Esophagus squamous epithelium (tissue), 5 donors: ENCODE measurements at places on chromosomes 16 and 17.

GRCh38 chr16:62100651-62101050 is 64.4 kb upstream of the CDH8 start:
- H3K27ac ChIP-seq = no peak overlapping the region
- H3K36me3 ChIP-seq = no peaks in the 10 kb centered on the region
- H3K27me3 ChIP-seq = no peaks in the 10 kb centered on the region
- no peak for DNase-seq
- H3K4me1 ChIP-seq = no peaks in the 10 kb centered on the region

DNA sequence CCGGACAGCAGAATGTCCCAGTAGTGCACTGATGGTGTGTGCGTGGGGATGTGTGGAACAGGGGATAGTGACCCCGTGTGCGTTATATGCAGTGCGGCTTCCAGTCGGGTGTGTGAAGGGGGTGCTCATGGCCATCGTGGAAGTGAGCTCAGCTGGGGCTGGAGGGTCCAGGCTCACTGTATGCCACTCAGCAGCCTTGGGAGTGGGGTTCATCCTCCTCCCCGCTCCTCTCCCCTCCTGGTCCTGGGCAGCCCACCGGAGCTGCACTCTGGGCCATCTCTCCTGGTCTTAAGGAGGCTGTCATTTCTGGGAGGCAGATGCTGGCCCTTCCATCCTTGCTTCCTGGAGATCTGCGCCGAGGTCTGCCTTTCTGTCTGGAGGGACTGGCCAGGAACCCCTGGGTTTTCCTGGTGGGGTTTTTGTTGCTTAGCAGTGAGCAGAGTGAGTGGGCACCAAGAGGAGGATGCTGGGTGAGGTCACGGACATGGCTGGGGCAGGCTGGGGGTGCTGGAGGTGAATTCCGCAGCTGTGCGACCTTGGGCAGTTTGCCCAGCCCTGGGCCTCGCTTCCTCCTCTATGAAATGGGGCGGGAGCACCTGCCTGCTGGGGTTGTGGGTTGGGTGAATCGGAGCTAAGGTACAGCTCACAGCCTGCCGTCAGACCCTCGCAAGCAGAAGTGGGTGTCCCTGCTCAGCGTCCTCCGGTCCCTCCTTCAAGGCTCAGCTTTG is 164.1 kb downstream of the SEC14L1 start:
- peaks cover 11% of the 10 kb centered on the region for H3K36me3 ChIP-seq
- H3K4me1 ChIP-seq = peaks cover 7% of the 10 kb centered on the region
- H3K27ac ChIP-seq = no peak overlapping the region
- H3K27me3 ChIP-seq = peaks cover 7% of the 10 kb centered on the region
- H3K4me3 ChIP-seq = no peak overlapping the region

DNA sequence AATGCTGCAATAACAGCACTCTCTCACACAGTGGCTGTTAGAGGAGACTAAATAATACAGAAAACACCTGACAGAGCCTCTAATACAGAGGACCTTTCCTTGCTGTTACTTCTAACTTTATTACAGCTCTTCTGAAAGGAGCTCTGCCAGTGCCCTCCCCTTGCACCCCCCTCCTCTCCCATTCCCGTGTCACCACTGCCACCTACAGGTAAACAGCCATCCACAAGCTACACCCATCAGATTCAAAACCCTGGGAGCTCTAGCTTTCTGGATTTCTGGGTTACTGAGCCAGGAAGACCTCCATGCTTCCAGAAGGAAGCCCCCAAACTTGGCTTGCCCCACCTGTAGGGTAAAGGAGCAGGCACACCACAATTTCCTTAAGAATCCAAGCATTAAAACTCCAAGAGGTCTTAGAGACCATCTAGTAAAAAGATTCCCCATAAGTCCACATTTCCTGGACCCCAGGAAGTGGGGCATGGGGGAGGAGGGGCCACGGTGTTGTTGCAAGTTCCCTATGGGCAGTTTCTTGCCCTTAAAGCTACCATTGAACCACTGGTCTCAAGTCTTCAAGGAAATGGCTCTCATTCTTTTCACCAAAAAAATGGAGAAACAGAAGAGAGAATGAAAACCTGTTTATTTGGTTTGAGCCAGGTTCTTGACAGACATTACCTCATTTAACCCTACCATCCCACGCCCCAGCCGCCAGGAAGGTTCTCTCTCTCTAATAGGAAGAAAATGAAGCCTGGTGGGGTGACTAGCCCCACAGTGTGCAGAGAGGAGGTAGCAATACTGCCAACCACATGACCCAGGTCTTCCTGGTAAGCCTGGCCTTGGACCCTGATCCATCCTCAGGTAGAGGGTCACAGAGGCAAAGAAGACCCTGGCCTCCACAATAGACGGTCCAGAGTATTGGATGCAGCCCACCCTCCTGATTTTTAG is 52.8 kb downstream of the TOM1L2 start:
- H3K27ac ChIP-seq = no peak overlapping the region
- no peaks in the 10 kb centered on the region for H3K36me3 ChIP-seq
- H3K4me1 ChIP-seq = peaks cover 31% of the 10 kb centered on the region

GRCh38 chr17:247767-248166 is 66.3 kb upstream of the DOC2B start:
- no peaks in the 10 kb centered on the region for H3K36me3 ChIP-seq
- H3K27me3 ChIP-seq = no peaks in the 10 kb centered on the region
- no peak for DNase-seq
- no peak overlapping the region for H3K27ac ChIP-seq
- H3K4me3 ChIP-seq = no peak overlapping the region

GRCh38 chr17:20191056-20191455 is 181.9 kb downstream of the SPECC1 start:
- no peak overlapping the region for H3K4me3 ChIP-seq
- H3K36me3 ChIP-seq = no peaks in the 10 kb centered on the region
- no peak overlapping the region for H3K27ac ChIP-seq
- no peak for DNase-seq
- H3K27me3 ChIP-seq = no peaks in the 10 kb centered on the region
- H3K4me1 ChIP-seq = peaks cover 14% of the 10 kb centered on the region

- DNase-seq = peak; percentile 44
- peak overlapping the region; percentile 90 for H3K4me3 ChIP-seq
- peaks cover 43% of the 10 kb centered on the region for H3K4me1 ChIP-seq
- H3K27me3 ChIP-seq = no peaks in the 10 kb centered on the region
Observed at GRCh38 chr17:63842173-63842539, 329 bp downstream of the SMARCD2 start.

- H3K4me3 ChIP-seq = peak within 1 kb of the TSS; percentile 28
- no peak within 1 kb of the TSS for H3K27ac ChIP-seq
Observed at GRCh38 chr16:30010844-30011713, at the start of gene DOC2A. TSS of gene DOC2A (minus strand) at chr16:30011027. CDS start at chr16:30010222, 805 bp downstream.
